ENCODE measurements at places on chromosomes 4 and X. TPM values are rescaled to one million over a fixed set of nuclear protein-coding genes. Genes with fewer than 3 reads are reported as not detected.

Gene PGRMC1
- 51.7 TPM for total RNA-seq

Gene SOWAHD
- total RNA-seq = 0.36 TPM

Gene NPNT
- total RNA-seq = not detected

Gene CTAG1B
- not detected for total RNA-seq

Gene SPANXN4
- not detected for total RNA-seq

Gene RAB33A
- 17.3 TPM for total RNA-seq

Data from activated CD8-positive, alpha-beta memory T cell treated with anti-CD3 and anti-CD28 coated beads for 36 hours (primary cell).